ENCODE measurements at places on chromosomes 13 and 19.

- no peak for DNase-seq
Measured at GRCh38 chr13:53622456-53622855, 593.8 kb downstream of the OLFM4 start.

DNA sequence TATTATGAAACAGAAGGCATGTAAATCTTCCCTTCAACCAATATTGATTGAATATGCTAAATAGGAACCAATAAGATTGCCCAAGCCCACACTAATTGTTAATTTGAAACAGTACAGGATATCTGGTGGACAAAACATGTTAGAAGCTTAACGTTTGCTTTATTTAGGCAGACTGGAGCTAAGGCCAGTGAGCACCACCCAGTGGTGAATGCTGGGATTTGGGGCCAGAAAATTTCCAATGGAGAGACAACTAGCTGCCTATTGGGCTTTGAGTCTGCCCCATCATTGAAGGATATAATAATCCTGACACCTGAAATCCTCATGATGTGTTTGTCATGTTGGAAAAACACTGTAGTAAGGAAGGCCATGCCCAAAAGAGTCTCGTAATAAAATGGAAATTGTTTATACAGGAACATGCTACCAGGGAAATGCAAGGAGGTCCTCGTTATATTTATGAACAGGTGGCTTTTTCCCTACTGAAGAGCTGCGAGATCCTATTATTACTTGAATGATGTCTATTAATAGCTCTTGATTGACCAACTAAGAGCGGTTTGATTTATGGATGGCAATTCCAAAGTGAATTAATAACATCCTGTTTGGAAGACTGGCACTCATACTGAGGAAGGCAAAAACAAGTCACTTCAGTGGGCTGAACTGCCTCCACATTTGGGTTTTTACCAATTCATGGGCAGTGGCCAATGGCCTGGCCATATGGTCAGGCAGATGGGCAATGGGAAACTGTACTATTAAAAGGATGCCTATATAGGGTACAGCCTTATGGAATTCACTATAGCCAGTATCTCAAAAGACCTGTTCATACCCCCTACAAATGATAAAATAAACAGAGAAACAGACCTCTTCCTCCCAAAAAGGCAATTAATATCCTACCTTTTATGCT, 8.7 kb downstream of the SIGLECL1 start:
- no peak for DNase-seq

- no peak for DNase-seq
Measured at GRCh38 chr19:47729468-47729798, 15.9 kb upstream of the NOP53 start.

DNA sequence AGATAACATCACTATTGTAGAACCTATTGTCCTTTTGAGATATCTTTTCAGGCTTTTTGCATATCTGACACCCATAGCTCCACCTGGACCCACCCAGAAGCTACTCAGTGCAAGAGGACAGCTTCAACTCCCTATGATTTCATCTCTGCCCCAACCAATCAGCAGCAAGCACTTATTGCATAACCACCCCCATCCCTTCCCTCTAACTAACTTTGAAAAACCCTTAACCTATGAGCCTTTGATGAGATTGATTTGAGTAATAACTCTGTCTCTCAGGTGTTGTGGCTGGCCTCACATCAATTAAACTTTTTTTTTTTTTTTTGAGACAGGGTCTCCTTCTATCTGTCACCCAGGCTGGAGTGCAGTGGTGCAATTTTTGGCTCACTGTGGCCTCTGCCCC, 13.4 kb upstream of the MTRF1 start:
- no peak for DNase-seq

- DNase-seq: no peak
Measured at GRCh38 chr13:37446503-37446902, 152.1 kb downstream of the POSTN start.

DNA sequence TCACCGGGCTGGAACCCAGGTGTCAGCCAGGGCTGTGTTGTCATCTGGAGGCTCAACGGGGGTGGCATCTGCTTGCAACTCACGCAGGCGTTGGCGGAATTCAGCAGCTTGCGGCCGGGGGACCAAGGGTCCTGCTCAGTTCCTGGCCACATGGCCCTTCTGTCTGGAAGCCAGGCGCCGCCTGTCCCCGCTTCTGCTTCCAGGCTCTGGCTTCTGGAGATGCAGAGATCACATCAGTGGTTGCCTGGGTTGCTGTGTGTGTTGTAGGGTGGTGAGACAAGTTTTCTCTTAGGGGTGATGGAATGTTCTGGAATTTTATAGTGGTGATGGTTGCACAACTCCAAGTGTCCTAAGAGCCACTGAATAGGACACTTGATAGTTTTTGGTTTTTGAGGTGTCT, 5.0 kb downstream of the ADAT3 start:
- no peak for DNase-seq

DNA sequence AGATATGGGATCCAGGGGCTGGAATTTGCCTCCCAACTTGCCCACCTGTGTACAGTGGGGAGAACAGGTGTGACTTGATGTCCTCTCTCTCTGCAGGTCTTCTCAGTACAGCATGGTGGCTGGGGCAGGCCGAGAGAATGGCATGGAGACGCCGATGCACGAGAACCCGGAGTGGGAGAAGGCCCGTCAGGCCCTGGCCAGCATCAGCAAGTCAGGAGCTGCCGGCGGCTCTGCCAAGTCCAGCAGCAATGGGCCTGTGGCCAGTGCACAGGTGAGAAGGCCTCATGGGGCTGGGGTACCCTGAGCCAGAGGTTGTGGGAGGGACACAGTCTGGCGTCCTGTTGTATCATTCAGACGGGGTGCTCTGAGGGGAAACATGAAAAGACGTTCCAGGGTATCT, 3.0 kb downstream of the LENG8 start:
- no peak for DNase-seq

DNA sequence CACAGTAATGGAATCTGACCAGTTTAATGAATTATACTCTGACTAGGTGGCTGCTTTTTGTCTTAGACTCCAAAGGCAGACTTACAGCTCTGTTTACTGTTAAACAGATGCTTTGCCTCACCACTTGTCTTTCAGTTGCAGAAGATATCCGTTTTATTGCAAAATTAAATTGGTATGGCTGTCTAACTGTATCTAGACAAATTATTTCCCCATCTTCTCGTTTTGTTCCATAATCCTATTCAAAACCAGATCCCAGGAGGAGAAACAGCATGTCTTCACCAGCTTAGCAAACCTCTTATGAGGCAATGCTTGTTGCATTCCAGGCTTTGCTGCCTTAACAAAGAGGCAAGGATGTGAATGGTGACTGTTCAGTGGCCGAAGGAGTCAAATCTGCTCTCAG, 215.6 kb downstream of the TDRD3 start:
- DNase-seq: no peak

GRCh38 chr13:102400675-102401145, 1.1 kb downstream of the FGF14 start:
- peak; percentile 62 for DNase-seq
